ENCODE measurements at places on chromosomes 11 and 22. TPM values are rescaled to one million over a fixed set of nuclear protein-coding genes. Genes with fewer than 3 reads are reported as not detected.

SMIM35 gene
- not detected for total RNA-seq

OR8D4 gene
- total RNA-seq, result not detected

EFCAB6 gene
- total RNA-seq, result 1.1 TPM

CREB3L1 gene
- total RNA-seq, result 10.0 TPM

LGALS12 gene
- total RNA-seq, result not detected

PATE1 gene
- total RNA-seq, result not detected

USP2 gene
- total RNA-seq, result 0.18 TPM

FDXACB1 gene
- total RNA-seq, result 3.0 TPM

SLC1A2 gene
- total RNA-seq, result 0.56 TPM

OLFML1 gene
- total RNA-seq, result 0.18 TPM

SCN4B gene
- 0.18 TPM for total RNA-seq

DNA sequence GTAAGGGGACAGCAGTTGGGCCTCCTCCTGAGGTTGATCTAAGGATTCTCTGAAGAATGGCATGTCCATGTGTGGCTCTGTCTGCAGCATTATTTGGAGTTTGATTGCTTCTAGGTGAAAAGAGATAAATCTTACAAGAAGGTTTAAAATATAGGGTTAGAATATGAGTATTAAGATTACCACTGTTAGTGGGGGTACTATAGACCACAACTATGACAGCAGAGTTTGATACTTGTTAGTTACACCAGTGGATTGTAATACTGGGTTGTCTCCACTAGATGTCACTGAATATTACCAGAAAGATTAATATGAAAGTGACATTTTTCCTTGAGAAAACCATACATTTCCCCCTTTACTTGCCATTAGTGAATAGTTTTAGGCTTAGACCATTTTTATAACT, 47.9 kb downstream of the ZNF280B start:
- no peaks in the 10 kb centered on the region for H3K27me3 ChIP-seq
- H3K36me3 ChIP-seq, result no peaks in the 10 kb centered on the region
- DNase-seq, result no peak
- H3K4me3 ChIP-seq, result no peak overlapping the region
- no peaks in the 10 kb centered on the region for H3K4me1 ChIP-seq

DNA sequence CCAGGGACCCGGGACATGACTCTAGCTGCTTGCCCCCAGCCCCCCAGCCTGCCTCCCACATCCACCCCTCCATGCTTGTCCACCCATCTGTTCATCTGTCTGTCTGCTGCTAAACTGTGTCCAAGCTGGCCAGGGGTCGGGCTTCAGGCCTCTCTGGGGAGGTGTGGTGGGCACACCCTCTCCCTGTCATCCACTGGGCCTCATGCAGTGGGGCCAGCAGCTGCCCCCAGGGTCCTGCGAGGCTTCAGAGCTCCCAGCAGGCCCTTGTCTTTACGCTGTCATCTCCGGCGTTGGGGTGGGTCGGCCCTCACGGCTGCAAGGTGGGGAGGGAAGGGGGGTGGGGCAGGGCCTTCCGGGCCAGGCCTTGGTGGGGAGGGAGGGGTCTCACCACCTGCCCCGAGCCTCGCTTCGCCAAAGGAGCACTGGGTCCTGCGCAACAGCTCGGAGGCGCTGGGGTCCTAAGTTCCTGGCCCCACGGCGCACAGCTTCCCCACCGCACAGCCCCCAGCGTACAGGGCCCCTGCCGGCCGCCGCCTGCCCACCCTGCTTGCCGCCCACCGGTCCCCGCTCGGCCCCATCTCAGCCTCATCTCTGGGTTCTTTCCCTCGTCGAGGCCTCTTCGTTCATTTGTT, 26.7 kb downstream of the MOB2 start:
- H3K27ac ChIP-seq, result no peak overlapping the region
- H3K27me3 ChIP-seq, result no peaks in the 10 kb centered on the region
- DNase-seq, result no peak

GRCh38 chr22:19358195-19358594, 66.7 kb upstream of the CLTCL1 start:
- H3K27ac ChIP-seq, result no peak overlapping the region
- no peak overlapping the region for H3K4me3 ChIP-seq
- no peaks in the 10 kb centered on the region for H3K27me3 ChIP-seq
- peaks cover 62% of the 10 kb centered on the region for H3K36me3 ChIP-seq

- peaks cover 63% of the 10 kb centered on the region for H3K36me3 ChIP-seq
- peak; percentile 95 for DNase-seq
- H3K27me3 ChIP-seq, result no peaks in the 10 kb centered on the region
- H3K27ac ChIP-seq, result peak overlapping the region; percentile 16
Measured at GRCh38 chr22:39316440-39317083, 2.9 kb downstream of the RPL3 start.

- H3K4me1 ChIP-seq, result peaks cover 3% of the 10 kb centered on the region
- H3K27ac ChIP-seq, result no peak overlapping the region
Measured at GRCh38 chr11:73055655-73056354, 86.3 kb downstream of the FCHSD2 start.

DNA sequence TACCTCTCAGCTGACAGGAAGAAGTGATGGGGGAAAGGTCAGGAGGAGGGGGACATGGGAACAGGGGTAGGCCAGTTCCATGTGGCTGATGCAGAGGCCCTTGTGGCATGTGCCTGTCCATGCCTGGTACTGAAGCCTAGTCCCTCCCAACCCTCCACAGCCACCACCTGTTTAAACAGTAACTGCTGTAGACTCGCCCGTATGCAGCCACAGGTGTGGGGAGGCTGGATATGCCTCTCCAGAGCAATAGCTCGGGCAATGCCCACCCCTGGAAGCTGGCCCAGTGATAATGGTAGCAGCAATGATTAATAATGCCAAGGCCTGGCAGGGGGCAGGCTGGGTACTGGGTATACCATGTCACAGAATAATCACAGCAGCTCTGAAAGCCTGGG, 2.3 kb downstream of the SMTN start:
- no peak overlapping the region for H3K4me3 ChIP-seq
- H3K36me3 ChIP-seq, result peaks cover 24% of the 10 kb centered on the region
- H3K4me1 ChIP-seq, result peaks cover 26% of the 10 kb centered on the region
- H3K27ac ChIP-seq, result peak overlapping the region; percentile 47

DNA sequence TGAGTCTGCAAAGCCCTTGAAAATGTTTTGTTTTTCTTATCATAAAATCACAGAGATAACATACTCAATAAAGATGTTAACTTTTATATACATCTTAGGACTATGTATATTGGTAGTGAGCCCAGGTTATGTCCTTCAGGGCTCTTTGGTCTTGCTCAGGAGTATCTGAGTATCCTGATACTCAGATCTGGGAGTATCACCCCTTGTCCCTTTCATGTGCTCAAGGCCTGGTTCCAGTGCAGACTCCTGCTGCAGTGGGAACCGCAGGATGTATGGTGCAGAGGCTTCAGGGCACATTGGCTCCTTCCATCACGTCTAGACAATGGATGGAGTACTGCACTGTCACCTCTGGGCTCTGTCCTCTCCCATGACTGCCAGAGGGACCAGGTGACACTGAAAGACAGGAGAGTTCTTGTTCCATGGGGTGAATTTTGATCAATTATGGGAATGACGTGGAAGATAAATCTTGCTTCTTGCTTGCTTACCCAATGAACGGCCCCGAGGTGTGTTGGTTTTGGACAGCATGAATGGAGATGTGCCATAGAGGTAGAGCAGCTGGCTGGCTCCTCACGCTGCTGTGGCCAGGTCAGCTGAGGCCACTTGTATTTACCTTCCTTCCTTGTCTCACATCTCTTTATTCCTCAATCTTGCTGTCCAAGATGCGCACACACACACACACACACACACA, 215.5 kb downstream of the ARHGAP42 start:
- H3K27ac ChIP-seq, result no peak overlapping the region
- DNase-seq, result no peak
- H3K36me3 ChIP-seq, result no peaks in the 10 kb centered on the region
- H3K4me1 ChIP-seq, result no peaks in the 10 kb centered on the region
- H3K4me3 ChIP-seq, result no peak overlapping the region

GRCh38 chr22:33786149-33786548, 134.1 kb downstream of the LARGE1 start:
- H3K27me3 ChIP-seq, result no peaks in the 10 kb centered on the region
- DNase-seq, result no peak
- H3K4me1 ChIP-seq, result no peaks in the 10 kb centered on the region
- no peaks in the 10 kb centered on the region for H3K36me3 ChIP-seq
- no peak overlapping the region for H3K4me3 ChIP-seq

GRCh38 chr11:68093565-68093964, 27.6 kb downstream of the CHKA start:
- no peaks in the 10 kb centered on the region for H3K27me3 ChIP-seq
- peaks cover 1% of the 10 kb centered on the region for H3K4me1 ChIP-seq
- no peak overlapping the region for H3K27ac ChIP-seq
- H3K4me3 ChIP-seq, result no peak overlapping the region
- 0 out of 2 replicates have a peak, but pooled peaks cover 1% of the 10 kb centered on the region for H3K36me3 ChIP-seq

GRCh38 chr11:67349036-67349435, 4.3 kb downstream of the POLD4 start:
- H3K4me1 ChIP-seq, result peaks cover 11% of the 10 kb centered on the region
- H3K4me3 ChIP-seq, result no peak overlapping the region
- H3K27me3 ChIP-seq, result no peaks in the 10 kb centered on the region

DNA sequence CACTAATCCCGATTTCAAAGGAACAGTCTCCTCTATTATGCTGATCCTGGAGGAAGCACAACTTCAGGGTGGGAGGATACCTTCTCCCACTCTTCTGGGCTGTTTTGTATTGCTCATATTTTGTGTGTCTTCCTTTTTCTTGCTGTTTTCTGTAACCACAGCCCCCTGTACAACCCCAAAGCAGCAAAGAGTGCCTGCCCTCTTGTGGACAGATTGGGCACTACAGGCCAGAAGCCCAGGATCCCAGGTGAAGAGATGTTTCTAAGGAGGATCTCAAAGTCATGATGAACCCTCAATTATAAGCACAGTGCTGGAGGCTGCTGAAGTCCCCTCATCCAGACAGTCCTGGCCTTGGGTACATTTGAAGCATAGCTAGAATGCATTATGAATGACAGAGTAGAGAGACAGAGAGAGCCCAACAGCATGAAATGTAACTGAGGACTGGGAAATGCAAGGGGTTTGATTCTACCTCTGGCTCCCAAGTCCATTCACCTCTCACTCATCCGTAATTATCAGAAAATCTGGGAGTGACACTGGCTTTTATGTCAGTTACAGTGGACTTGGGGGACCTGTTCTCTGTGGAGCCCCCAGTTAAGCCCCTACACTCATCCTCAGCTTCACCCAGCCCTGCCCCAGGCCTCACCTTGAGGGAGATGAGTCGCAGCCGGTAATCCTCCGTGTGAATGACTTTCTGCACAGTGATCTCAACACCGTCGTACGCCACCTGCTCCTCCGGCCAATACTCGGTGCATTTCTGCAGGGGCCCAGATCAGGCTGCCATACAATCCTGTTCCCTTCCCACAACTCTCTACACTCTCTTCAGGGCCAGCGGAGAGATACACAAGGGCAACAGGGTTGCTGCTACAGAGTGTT, 6.2 kb upstream of the IGSF22 start:
- peak; percentile 38 for DNase-seq
- H3K27me3 ChIP-seq, result peaks cover 5% of the 10 kb centered on the region
- no peak overlapping the region for H3K27ac ChIP-seq
- no peaks in the 10 kb centered on the region for H3K4me1 ChIP-seq

GRCh38 chr11:75527938-75528735, 2.4 kb upstream of the GDPD5 start:
- DNase-seq, result no peak
- no peak overlapping the region for H3K27ac ChIP-seq
- no peaks in the 10 kb centered on the region for H3K4me1 ChIP-seq
- no peaks in the 10 kb centered on the region for H3K36me3 ChIP-seq
- H3K4me3 ChIP-seq, result no peak overlapping the region

DNA sequence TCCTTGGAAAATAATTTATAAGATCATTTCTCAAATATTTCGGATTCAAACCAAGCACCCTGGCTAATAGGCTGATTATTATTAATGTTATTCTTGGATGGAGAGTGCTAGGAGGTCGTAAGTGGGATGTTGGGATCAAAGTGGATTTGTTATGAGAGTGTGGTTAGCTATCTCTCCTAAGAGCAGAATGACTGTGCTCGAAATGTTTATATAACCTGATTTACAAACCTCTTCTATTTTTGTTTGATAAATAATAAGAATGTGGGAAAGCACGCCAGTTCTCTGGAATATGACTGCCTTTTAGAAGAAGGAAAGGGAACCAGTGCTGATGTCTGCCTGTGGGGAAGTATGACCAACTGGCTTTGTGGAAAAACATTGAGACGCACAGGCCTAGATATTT, 527.5 kb downstream of the NTM start:
- H3K4me1 ChIP-seq, result peaks cover 15% of the 10 kb centered on the region
- no peak overlapping the region for H3K27ac ChIP-seq
- H3K36me3 ChIP-seq, result no peaks in the 10 kb centered on the region
- H3K27me3 ChIP-seq, result no peaks in the 10 kb centered on the region
- DNase-seq, result peak; percentile 87

DNA sequence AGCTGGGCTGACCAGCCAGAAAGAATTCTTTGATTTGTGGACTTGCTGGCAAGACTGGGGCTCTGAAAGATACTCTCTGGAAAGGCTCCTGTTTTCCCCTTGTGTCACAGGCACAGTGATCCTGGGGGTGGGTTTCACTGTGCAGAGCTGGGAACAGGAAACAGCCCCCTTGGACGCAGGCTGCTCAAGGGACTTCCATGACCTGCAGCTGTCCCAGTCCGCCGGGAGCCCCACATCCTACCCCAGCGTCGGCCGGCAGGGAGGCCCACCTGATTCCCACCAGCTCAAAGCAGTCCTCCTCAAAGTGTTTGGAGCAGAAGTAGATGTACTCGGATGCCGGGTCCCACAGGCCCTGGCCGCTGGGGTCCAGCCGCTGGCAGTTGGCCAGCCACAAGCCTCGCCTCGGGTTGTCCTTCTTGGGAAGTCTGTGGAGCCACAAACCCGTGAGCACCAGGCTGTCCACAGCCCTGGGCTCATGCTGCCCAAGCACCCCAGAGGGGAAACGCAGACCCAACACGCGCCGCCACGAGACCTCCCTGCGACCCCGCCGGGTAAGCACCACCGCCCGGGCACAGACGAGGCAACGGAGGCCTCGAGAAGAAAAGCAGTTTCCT, 824 bp downstream of the THAP7 start:
- H3K27me3 ChIP-seq, result no peaks in the 10 kb centered on the region
- H3K27ac ChIP-seq, result peak overlapping the region; percentile 93
- peak overlapping the region; percentile 75 for H3K4me3 ChIP-seq

- H3K4me1 ChIP-seq, result peaks cover 9% of the 10 kb centered on the region
- no peaks in the 10 kb centered on the region for H3K27me3 ChIP-seq
- no peak overlapping the region for H3K4me3 ChIP-seq
- DNase-seq, result peak; percentile 88
Measured at GRCh38 chr11:59706518-59707285, 6.9 kb downstream of the OR10V1 start.

GRCh38 chr11:75313513-75314272, 37.8 kb downstream of the ARRB1 start:
- H3K4me3 ChIP-seq, result no peak overlapping the region
- peak overlapping the region; percentile 2 for H3K27ac ChIP-seq
- DNase-seq, result peak; percentile 81
- H3K4me1 ChIP-seq, result peaks cover 13% of the 10 kb centered on the region
- H3K27me3 ChIP-seq, result no peaks in the 10 kb centered on the region

DNA sequence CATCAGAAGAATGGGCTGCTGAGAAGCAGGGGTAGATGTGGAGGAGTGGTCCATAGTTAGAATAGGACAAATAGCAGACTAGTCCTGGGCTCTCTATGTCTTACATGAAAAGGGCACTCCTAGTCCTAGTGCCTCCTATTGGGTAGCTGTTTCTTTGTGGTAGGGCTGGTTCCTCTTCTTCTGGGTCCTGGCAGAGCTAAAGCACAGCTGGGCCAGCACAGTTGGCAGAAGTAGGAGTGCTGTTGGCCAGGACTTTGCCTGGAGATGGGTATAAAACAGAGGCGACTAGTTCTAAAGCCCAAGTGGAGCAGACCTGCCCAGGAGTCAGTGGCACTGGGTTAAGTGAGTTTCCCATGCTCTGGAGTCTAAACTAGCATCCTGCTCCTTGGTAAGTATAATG, 55.2 kb downstream of the PPFIBP2 start:
- H3K27ac ChIP-seq, result no peak overlapping the region
- H3K4me1 ChIP-seq, result peaks cover 18% of the 10 kb centered on the region
- H3K36me3 ChIP-seq, result no peaks in the 10 kb centered on the region
- peaks cover 21% of the 10 kb centered on the region for H3K27me3 ChIP-seq
